ENCODE measurements at places on chromosomes 13 and 19.

- no peaks in the 10 kb centered on the region for H3K27me3 ChIP-seq
- no peaks in the 10 kb centered on the region for H3K4me1 ChIP-seq
- no peak for DNase-seq
Observed at GRCh38 chr19:3006075-3006767, 22.9 kb downstream of the TLE2 start.

DNA sequence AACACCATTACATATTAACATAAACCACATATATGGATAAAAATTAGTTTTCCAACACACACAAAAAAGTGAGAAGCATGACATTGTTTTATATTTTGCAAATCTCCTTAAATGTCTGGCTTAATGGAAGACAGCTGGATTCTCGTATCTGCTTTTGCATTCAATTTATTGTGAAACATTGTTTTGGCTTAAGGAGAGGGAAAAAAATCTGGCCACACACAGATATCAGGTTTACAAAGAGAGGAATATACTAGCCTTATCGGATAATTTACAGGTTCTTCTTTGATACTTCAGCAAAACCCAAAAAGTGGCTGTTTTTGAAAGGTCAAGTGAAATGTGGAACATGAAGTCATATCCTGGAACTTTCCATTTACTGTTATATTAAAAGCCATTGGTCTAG is 523.5 kb upstream of the ARGLU1 start:
- no peaks in the 10 kb centered on the region for H3K36me3 ChIP-seq
- H3K27ac ChIP-seq: no peak overlapping the region
- no peaks in the 10 kb centered on the region for H3K4me1 ChIP-seq
- no peak overlapping the region for H3K4me3 ChIP-seq

DNA sequence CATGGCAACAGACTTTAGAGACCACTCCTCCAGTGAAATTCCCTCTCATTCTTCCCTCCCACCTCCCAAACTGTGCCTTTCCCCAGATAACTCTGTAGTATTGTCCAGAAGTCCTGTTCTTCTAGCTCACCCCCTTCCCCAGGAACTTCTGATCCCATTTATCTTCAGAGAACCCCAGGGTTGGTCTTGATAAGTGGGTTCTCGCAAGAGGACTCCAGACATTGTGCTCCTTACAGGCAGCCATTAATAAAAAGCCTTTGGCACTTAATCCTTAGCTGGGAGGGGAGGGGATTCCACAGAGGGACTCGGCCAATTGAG is 1.9 kb downstream of the LTBP4 start:
- peak overlapping the region; percentile 92 for H3K4me3 ChIP-seq
- H3K27me3 ChIP-seq: peaks cover 46% of the 10 kb centered on the region
- H3K27ac ChIP-seq: no peak overlapping the region
- DNase-seq: no peak
- H3K4me1 ChIP-seq: peaks cover 79% of the 10 kb centered on the region
- no peaks in the 10 kb centered on the region for H3K36me3 ChIP-seq

- no peak for DNase-seq
- no peak overlapping the region for H3K4me3 ChIP-seq
- H3K36me3 ChIP-seq: no peaks in the 10 kb centered on the region
Observed at GRCh38 chr19:28319918-28320317, 893.0 kb downstream of the UQCRFS1 start.

GRCh38 chr13:71522941-71523526 is 344.0 kb downstream of the DACH1 start:
- no peaks in the 10 kb centered on the region for H3K4me1 ChIP-seq
- no peak overlapping the region for H3K27ac ChIP-seq
- H3K36me3 ChIP-seq: no peaks in the 10 kb centered on the region
- no peak for DNase-seq
- no peak overlapping the region for H3K4me3 ChIP-seq
